ENCODE measurements at places on chromosomes 6 and 20.

GRCh38 chr6:165769884-165770283 is 106.8 kb upstream of the PDE10A start:
- DNase-seq: no peak

- DNase-seq: no peak
Observed at GRCh38 chr20:54468082-54468481, 7.3 kb upstream of the DOK5 start.

DNA sequence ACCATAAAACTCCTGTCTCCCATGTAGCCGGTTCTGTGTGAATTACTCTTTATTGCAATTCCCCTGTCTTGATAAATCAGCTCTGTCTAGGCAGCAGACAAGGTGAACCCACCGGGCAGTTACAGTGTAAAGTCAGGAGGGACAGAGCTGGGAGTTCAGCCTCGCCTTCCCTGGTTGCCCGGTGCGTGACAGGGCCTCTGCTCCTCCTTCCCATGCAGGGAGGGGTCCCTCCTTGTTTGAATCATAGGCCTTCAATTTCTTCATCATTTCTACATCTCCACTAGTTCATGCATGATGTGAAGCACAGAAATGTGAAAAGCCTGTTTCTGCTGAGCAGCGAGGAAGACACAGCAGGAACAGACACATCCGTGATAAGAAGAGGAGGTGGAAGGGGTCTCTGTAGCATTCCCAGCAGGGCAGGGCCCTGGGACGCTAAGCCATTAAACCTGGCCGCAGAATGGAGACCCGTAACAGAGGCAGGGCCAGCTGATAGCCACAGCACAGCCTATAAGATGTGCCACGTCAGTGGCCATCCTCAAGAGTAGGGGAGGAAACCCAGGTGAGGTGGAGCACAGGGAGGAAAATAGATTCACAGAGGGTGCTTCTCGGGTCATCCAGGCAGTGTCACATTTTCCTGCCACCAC is 106.7 kb upstream of the CST7 start:
- no peak for DNase-seq

DNA sequence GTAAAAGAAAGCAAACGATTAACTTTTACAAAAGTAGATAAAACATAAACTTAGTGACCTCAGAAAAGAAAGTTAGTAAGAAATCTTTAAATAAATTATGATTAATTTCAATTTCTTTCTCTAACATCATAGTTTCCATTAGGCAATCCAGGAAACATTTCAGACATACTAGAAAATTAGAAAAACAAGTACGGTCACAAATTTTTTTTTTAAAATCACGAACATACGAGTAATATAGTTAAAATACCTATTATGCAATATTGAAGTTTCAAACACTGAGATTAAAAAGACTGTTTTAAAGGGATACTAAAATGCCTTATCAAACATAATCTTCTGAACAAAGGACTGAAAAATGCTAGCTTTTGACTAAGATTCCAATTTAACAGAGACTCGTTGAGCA is 26.2 kb downstream of the NOL7 start:
- no peak for DNase-seq

GRCh38 chr20:61556111-61556510 is 304.1 kb downstream of the CDH4 start:
- DNase-seq: no peak

GRCh38 chr20:11457488-11457887 is 460.2 kb upstream of the BTBD3 start:
- no peak for DNase-seq

- DNase-seq: no peak
Observed at GRCh38 chr20:32678948-32679347, 5.2 kb upstream of the C20orf203 start.

GRCh38 chr20:41119614-41120561 is 17.5 kb upstream of the PLCG1 start:
- DNase-seq: no peak

GRCh38 chr6:136763716-136764516 is 28.4 kb downstream of the MAP3K5 start:
- DNase-seq: no peak

All from ovary (tissue), 10 donors.